ENCODE measurements at places on chromosomes 2 and 18.

GRCh38 chr18:78703291-78703690 is 276.3 kb upstream of the SALL3 start:
- H3K27ac ChIP-seq, result no peak overlapping the region
- no peaks in the 10 kb centered on the region for H3K27me3 ChIP-seq
- no peaks in the 10 kb centered on the region for H3K36me3 ChIP-seq
- no peak overlapping the region for H3K4me3 ChIP-seq
- no peaks in the 10 kb centered on the region for H3K4me1 ChIP-seq

- no peaks in the 10 kb centered on the region for H3K4me1 ChIP-seq
- H3K27ac ChIP-seq, result no peak overlapping the region
- no peaks in the 10 kb centered on the region for H3K27me3 ChIP-seq
- no peaks in the 10 kb centered on the region for H3K36me3 ChIP-seq
Measured at GRCh38 chr2:193542762-193543161, 1348.0 kb upstream of the TMEFF2 start.

- no peak overlapping the region for H3K27ac ChIP-seq
- no peak overlapping the region for H3K4me3 ChIP-seq
- no peaks in the 10 kb centered on the region for H3K4me1 ChIP-seq
- H3K36me3 ChIP-seq, result no peaks in the 10 kb centered on the region
- DNase-seq, result no peak
Measured at GRCh38 chr18:45116116-45116515, 435.4 kb downstream of the SETBP1 start.

DNA sequence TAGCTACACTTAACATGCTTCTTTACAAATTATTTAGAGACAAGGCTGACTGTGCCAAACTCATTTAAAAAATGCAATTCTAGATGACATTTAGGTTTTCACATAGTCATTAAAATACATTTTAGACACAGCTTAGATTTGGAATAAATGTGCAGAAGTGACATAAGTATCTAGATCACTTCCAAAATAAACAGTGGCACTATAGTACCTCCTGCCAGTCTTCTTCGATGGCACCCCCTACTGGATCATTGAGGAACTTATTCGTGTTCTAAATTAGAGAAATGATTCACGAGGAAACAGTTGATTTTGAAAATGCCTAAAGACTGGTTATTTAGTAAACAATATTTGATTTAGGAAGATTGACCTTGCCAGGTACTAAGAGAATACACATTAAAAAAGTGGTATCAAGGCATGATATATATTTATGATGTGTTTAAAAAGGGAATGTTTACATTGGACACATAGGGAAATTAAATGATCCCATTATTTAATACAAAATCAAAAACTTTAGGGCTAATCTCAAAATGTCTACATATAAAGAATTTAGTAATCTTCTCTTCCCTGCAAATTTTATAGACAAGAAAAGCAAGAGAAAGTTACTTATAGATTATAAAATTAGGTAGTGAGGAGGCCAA is 323.9 kb downstream of the XIRP2 start:
- DNase-seq, result no peak
- H3K27me3 ChIP-seq, result no peaks in the 10 kb centered on the region
- H3K4me3 ChIP-seq, result no peak overlapping the region
- no peaks in the 10 kb centered on the region for H3K36me3 ChIP-seq
- no peak overlapping the region for H3K27ac ChIP-seq

GRCh38 chr2:120269076-120269744 is 16.6 kb downstream of the RALB start:
- no peak for DNase-seq
- H3K27me3 ChIP-seq, result no peaks in the 10 kb centered on the region
- no peak overlapping the region for H3K27ac ChIP-seq
- H3K36me3 ChIP-seq, result no peaks in the 10 kb centered on the region
